ENCODE measurements at places on chromosomes 2 and 18.
A peak's percentile ranks its signal among the peaks of the same experiment; 100 is the strongest.

- DNase-seq: no peak
Measured at GRCh38 chr2:240630771-240631547, 5.7 kb downstream of the GPR35 start.

DNA sequence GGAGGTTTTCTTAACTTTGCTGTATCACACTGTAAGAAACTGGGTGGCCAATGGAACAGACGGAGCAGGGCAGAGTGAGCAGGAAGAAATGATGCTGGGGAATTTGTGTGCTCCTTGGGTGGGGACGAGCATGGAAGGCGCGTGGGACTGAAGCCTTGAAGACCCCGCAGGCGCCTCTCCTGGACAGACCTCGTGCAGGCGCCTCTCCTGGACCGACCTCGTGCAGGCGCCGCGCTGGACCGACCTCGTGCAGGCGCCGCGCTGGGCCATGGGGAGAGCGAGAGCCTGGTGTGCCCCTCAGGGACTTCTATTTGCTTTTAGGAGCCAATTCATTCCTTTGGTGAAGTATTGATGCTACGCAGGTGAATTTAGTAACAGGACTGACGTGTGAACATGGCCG, 8.9 kb downstream of the TPO start:
- DNase-seq: no peak

DNA sequence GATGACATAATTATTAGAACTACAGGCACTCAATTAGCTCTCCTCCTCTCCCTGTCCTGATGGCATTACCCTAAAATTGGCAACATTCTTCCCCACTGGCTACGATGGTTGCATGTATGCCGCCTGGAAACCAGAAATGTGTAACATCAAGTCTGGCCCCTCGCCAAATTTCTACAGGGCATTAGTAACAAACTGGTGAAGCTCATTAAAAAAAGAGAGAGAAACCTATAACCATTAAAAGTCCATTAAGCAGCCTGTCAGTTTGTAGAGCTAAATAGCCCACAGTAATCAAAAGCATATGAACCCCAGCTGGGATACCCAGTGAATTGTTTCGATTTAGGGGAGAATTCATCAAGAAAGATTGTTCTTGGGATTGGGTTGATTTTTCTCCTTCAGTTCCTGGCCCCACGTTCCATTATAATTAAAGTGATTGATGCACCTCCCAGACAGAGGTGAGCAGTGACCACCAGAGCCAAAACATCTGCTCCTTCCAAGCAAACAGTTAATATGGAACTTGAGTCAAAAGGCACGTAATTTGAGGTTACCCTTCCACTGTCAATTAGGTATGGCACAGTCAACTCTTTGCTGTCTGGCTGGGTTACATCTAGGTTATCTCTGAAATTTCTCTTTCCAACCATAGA, 208.6 kb downstream of the C1D start:
- no peak for DNase-seq

- DNase-seq: no peak
Measured at GRCh38 chr2:202042444-202042843, 8.8 kb downstream of the FZD7 start.

- no peak for DNase-seq
Measured at GRCh38 chr2:85853499-85854165, 35.2 kb downstream of the ST3GAL5 start.

GRCh38 chr2:99481527-99481926, 8.3 kb downstream of the REV1 start:
- no peak for DNase-seq

GRCh38 chr2:127007652-127008051, 99.3 kb downstream of the BIN1 start:
- no peak for DNase-seq

DNA sequence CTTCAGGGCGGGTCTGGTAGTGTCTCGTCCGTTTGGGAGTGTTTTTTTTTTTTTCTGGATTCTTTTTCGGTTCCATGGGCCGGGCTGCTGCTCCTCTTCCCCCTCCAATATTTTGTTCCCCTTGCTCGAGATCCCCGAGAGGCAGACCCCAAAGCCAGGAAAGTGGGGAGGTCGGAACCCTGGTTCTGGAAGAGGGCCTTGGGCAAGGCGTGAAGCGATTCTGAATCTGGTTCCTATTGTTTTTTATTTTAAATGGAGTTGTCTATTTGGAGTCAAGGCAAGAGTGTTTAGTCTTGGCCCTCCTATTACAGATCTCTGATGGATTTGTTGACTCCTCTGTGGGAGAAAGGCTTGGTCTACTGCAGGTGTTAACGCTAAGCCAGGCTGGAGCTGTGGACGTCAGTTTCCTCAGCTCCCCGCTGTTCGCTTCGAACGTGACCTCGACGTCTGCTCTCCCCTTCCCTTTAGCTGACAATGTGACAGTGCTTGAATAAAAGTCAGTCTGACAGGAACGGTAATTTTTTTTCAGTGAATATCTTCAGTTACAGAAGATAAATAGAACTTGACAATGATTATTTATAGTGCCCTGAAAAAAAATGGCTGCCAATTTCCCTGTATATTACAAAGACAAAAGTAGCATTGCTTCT, 683 bp upstream of the DNAJC27 start:
- peak; percentile 58 for DNase-seq

DNA sequence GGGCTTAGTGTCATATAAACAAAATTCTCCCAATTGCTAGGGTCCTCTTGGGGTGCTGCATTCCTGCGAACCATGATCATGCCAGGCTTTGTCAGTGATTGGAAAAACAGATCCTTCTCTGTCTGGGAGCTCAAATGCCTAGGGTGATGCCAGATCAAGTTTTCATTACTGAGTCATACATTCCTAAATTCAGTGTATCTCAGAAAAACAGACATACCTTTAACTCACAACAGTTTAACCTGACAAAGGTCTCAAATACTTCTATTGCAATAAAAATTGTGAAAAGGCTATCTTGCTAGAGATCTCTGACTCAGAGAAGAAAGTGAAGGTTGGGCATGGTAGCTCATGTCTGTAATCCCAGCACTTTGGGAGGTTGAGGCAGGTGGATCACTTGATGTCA, 86.9 kb downstream of the SH3YL1 start:
- DNase-seq: no peak

- no peak for DNase-seq
Measured at GRCh38 chr2:144943293-144943941, 423.5 kb upstream of the ZEB2 start.

- DNase-seq: no peak
Measured at GRCh38 chr2:235564884-235565530, 71.2 kb downstream of the AGAP1 start.

- DNase-seq: no peak
Measured at GRCh38 chr2:195408196-195408595, 248.8 kb upstream of the SLC39A10 start.

- DNase-seq: no peak
Measured at GRCh38 chr2:134717286-134718022, 1.3 kb downstream of the TMEM163 start.

DNA sequence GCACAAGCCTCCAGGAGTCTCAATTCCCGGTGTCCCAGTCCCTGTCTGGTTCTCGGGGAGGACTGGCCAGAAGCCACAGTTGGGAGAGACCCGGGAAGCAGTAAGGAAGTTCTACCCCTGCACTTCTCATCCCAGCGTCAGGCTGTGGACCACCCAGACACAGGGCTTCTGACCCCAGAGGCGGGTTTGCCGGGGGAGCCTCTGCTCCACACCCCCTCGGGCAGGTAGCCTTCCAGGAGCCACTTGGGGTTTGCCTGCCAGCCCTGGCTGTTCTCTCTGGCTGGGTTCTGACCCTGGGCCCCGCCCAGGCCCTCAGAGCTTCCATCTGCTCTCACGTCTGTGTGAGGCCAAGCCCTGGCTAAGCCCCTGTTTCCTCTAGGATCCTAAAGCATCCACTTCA, 94.4 kb upstream of the GPC1 start:
- DNase-seq: no peak

- no peak for DNase-seq
Measured at GRCh38 chr2:236963631-236964182, 122.0 kb upstream of the COPS8 start.

- no peak for DNase-seq
Measured at GRCh38 chr2:75456825-75457224, 103.9 kb downstream of the EVA1A start.

DNA sequence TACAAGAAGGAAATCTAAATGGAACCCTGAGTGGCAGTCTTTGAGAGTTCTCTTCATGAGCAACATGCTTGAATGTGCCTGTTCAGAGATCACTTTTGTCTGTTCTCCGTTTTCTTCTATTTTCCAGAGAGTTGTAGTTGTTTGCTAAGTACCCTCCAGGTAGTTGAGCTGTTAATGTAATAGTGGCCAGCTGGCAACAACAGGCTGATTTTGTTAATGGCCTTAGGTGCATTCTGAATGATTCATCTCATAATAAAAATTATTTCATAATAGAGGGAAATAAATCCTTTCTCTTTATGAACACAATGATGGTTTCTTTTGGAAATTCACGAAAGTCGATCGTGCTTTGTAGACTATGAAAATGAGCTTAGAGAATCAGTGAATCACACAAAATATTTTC, 136.8 kb downstream of the LRP1B start:
- DNase-seq: no peak

- no peak for DNase-seq
Measured at GRCh38 chr2:201931951-201932350, 101.7 kb upstream of the FZD7 start.

GRCh38 chr2:98833172-98833916, 102.4 kb upstream of the MGAT4A start:
- DNase-seq: no peak

- no peak for DNase-seq
Measured at GRCh38 chr2:30940839-30941238, 133.6 kb upstream of the CAPN13 start.

- DNase-seq: no peak
Measured at GRCh38 chr2:148218326-148219075, 197.6 kb downstream of the MBD5 start.

- no peak for DNase-seq
Measured at GRCh38 chr2:3076848-3077642, 300.6 kb downstream of the EIPR1 start.

GRCh38 chr2:123532126-123532525, 493.0 kb upstream of the CNTNAP5 start:
- DNase-seq: no peak

GRCh38 chr18:63956755-63957154, 7.7 kb downstream of the HMSD start:
- DNase-seq: no peak

DNA sequence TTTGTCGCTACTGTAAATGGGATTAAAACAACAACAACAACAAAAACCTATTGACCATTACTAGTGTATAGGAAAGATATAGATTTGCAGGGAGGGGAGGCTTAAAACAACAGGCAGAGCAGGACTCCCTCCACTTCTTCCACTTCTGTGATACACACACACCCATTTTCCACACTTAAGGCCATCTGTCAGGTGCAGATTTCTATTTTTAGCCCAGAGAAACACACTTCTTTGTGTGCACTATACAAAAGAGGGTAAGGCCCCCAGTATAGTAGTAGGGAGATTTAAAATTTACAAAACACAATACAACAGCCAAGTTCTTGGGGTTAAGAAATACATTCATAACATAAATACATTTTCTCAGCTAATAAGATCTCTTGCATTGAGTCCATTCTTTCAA, 22.4 kb downstream of the PTPN2 start:
- no peak for DNase-seq

GRCh38 chr2:175362331-175362730, 180.8 kb upstream of the ATP5MC3 start:
- no peak for DNase-seq

DNA sequence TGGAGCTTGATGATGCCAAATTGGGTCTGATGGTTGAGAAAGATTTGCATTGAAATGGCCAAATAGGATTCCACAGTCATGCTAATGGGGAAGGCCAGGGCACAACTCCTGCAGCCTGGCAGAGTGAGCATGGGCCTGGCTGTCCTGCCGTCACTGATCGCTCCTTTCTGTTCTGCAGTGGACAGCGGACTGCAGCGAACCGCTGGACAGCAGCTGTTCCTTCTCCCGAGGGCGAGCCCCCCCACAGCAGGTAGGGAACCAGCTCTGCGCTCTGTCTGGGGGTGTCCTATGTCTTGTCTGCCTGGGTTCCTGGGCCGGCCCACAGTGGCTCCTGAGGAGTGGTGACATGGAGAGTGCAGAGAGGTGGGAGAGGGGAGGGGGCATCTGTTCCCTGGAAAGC, 97.6 kb downstream of the CTIF start:
- DNase-seq: no peak

DNA sequence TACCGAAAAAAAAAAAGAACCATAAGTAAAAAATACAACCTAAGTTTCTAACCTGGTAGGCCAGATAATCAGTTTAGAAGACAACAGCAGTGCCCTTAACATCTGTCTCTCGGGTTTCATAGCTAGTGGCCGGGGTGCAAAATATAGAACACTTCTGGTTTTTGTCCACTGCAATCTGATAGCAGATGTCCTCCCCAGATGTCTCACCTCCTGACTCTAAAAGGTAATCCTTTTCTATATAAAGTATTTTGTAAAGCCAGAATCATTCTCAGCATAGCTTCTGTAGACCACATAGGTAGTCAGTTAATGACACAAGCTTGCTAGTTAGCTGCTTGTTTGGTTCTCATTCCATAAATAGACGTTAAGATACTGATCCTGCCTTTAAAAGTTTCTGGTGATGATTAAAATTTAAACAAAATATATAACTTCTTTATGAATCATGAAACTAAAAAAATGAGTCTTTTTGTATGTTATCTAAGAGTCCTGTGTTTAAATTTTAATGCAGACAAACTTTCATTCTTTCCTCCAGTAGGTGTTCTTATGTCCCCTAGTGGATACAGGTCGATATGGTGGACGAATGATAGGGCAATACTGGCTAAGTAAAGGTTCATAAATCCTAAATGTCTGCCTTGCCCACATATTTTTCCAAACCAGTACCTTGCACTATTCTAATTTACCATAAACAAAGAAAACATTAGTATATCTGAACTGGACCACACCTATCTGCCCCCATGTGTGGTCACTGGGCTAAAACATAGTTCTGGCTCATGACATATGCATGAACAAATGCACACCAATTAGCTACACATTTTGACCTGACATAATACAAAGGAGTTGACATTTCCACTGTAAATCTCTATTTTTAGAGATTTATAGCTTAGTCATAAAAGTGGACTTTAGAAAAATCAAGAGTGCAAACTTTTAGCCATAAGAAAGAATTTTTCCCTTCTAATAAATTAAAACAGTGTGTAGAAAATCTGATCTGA, 171.0 kb downstream of the SRBD1 start:
- peak; percentile 9 for DNase-seq

DNA sequence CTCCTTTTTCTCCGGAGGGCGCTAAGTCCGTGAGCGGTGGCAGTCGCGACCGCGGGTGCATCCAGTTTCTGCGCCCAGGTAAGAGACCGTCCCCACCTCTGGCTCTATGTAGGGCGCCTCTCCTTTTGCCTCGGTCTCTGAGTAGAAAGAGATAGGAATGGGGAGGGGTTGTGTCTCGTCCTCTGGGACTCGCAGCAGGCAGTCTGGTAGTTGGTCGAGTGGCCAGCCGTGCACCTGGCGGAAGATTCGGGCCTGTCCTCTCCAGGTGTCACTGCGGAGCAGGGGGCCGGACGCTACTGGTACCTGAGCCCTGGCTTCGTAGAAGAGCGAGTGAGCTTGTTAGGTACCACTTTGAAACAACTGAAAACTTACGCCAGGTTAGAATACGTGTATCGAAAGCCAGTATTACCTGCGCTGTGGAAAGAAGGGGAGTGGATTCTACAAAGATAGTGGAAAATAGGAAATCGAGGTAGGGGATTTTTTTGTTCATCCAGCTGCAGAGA, 403 bp downstream of the MAP2 start:
- peak; percentile 36 for DNase-seq
